ENCODE measurements at places on chromosomes 13 and 19.

- DNase-seq = no peak
Observed at GRCh38 chr13:73482556-73482955, 423.8 kb downstream of the KLF5 start.

DNA sequence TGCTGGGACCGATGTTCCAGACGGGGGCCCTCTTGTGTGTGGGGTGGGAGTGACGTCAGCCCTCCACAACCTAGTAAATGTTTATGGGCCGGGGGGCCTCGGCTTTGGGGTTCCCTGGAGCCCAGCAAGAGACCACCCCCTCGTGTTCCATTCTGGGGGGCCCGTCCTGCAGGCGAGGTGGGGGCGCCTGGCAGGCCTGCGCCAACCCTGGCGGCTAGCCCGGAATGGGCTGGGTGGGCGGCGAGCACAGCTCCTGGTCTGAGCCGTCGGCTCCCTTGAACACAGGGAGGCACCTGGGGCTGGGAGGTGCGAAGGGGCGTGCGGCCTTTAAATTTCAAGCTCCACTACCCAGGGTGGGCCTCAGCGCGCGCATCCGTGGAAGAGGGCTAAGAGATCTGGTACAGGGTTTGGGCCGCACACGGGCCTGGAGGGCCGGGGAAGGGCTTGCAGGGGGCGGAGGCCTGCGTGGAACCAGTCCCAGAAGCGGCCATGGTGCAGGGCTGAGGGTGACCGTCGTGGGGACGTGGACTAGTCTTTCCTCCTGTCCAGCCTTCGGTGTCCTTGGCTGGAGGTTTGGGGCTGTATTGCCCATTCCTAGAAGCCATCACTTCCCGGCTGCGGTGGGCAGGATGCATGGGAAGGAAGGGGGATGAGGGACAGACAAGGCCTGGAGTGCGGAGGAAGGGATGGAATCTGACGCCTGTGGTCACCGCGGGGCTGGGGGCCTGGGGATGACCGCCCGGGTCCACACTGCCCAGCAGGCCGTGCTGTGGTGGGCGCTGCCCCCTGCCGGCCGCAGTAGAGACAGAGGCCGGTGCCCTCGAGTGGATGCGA, 11.4 kb downstream of the NDUFA11 start:
- peak; percentile 79 for DNase-seq

- DNase-seq = no peak
Observed at GRCh38 chr13:53121131-53121773, 92.6 kb downstream of the OLFM4 start.

GRCh38 chr19:8113017-8113416, 36.4 kb downstream of the FBN3 start:
- no peak for DNase-seq

DNA sequence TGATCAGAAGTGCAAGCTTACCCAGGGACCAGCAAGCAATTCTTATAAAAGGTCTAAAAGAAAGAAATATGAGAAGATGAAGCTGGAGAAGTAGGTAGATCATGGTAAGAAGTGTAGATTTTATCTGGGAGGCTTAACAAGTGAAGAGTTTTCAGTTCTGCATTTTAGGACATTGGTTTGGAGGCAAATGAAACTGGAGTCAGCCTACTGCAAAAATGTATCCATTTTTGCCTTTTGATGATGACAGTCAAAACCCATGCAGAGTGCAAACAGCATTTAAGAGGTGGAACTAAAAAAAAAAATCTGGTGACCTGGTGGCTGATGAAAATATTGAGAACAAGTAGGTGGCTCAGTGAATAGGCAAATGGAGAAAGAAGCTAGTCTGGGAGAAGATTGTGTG, 216.9 kb downstream of the DNAJC15 start:
- no peak for DNase-seq

DNA sequence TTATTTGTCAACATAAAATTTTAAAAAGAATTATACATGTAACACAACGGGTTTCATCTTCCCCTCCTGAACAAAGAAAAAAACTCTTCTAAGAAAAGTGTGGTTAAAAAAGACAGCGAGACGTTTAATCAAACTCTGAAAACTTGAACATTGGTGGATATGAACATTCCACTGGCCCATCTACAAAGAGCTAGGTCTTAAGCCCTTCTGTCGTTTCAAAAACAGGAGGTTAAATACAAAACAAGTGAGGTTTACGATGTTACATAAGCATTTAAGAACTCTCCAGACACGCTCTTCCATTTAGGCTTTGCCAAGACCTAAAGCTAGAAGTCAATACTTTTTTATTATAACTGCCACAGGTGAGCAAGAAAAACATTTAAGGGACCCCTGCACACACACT, 9.4 kb upstream of the DOCK9 start:
- no peak for DNase-seq

- no peak for DNase-seq
Observed at GRCh38 chr13:29504691-29505090, 90.8 kb downstream of the SLC7A1 start.

- no peak for DNase-seq
Observed at GRCh38 chr13:44506719-44507118, 69.4 kb downstream of the TSC22D1 start.

Measured in iPS-NIHi11 (cell line).